ENCODE measurements at places on chromosomes 13 and 19. TPM values are rescaled to one million over a fixed set of nuclear protein-coding genes. Genes with fewer than 3 reads are reported as not detected.

DNA sequence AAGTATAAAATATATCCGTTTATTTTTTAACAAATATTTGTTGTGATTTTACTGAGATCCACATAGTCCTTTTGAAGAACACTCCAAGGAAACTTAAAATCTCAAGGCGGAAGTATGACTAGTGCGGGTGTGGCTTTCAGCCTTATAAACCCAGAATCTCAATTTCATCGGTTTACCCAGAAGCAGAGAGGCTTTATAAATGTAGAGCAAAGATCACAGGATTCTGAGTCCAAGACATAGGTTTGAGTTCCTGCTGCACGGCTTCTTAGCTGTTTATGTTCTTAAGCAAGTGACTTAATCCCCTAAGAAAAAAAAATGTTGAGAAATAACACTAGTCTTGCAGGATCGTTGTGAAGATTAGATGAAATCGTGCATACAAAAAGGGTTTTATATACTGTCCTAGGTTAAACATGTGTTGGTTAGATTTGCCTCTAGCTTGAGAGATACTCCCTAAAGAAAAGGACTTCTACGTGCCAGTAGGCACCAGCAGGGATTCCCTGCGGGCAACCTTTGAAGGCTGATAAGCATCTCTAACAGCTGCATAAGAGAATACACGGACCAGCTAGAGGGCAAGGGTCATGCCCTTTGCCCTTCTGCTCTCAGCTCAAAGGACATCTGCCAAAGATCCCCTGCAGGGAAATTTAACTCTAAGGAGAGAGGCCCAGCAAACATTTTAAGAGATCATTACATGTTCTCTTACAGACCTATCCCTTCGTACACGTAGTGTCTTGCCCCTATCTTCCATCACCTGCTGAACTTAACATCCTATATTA lies 130.4 kb upstream of the MIR17HG start:
- H3K36me3 ChIP-seq = no peaks in the 10 kb centered on the region
- no peak overlapping the region for H3K4me3 ChIP-seq
- no peak for DNase-seq
- no peaks in the 10 kb centered on the region for H3K27me3 ChIP-seq

Gene CCDC169
- polyA plus RNA-seq = 0.10 TPM

Gene CATSPERD
- polyA plus RNA-seq = not detected

GRCh38 chr19:33777351-33777750 lies 19.3 kb upstream of the KCTD15 start:
- no peaks in the 10 kb centered on the region for H3K36me3 ChIP-seq
- H3K27ac ChIP-seq = no peak overlapping the region
- peaks cover 30% of the 10 kb centered on the region for H3K4me1 ChIP-seq

Gene NMRK2
- 1.5 TPM for polyA plus RNA-seq

Gene RGL3
- 11.2 TPM for polyA plus RNA-seq

Gene FXYD3
- polyA plus RNA-seq = 1.5 TPM

Gene ICAM1
- polyA plus RNA-seq = 12.8 TPM

- H3K4me1 ChIP-seq = no peaks in the 10 kb centered on the region
- no peaks in the 10 kb centered on the region for H3K36me3 ChIP-seq
- no peaks in the 10 kb centered on the region for H3K27me3 ChIP-seq
- H3K27ac ChIP-seq = no peak overlapping the region
- DNase-seq = no peak
Measured at GRCh38 chr13:48712141-48712540, 58.4 kb downstream of the CYSLTR2 start.

Gene TSHZ3
- polyA plus RNA-seq = 1.3 TPM

- H3K27me3 ChIP-seq = no peaks in the 10 kb centered on the region
- no peak overlapping the region for H3K4me3 ChIP-seq
- H3K36me3 ChIP-seq = no peaks in the 10 kb centered on the region
- no peak for DNase-seq
Measured at GRCh38 chr19:954272-954671, 28.4 kb downstream of the ARID3A start.

- no peak overlapping the region for H3K27ac ChIP-seq
- no peak overlapping the region for H3K4me3 ChIP-seq
- no peaks in the 10 kb centered on the region for H3K36me3 ChIP-seq
- H3K27me3 ChIP-seq = no peaks in the 10 kb centered on the region
Measured at GRCh38 chr13:39111145-39111544, 72.9 kb downstream of the NHLRC3 start.

- no peaks in the 10 kb centered on the region for H3K4me1 ChIP-seq
- no peak overlapping the region for H3K4me3 ChIP-seq
Measured at GRCh38 chr19:44553478-44554171, 24.1 kb upstream of the CEACAM20 start.

DNA sequence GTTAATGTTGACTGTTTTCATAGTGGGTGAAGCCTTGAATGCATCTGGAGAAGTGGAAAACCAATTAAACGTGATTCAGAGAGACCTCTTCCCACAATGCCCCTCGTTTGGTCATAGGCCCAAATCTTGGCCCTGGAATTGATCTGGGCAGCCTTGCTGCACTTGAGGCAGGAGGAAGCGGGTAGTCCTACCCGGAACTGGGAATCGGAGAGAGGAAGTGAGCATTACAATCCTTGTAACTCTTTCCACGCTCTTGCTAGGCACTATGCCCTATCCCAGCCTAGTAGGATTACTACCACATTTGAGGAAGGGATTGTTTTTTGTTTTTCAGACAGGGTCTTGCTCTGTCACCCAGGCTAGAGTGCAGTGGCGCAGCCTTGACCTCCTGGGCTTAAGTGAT lies 3.6 kb downstream of the KCNK6 start:
- H3K27me3 ChIP-seq = no peaks in the 10 kb centered on the region
- peaks cover 49% of the 10 kb centered on the region for H3K36me3 ChIP-seq
- no peak overlapping the region for H3K4me3 ChIP-seq
- DNase-seq = no peak
- peaks cover 18% of the 10 kb centered on the region for H3K4me1 ChIP-seq
- H3K27ac ChIP-seq = no peak overlapping the region

GRCh38 chr13:33677215-33677614 lies 140.7 kb upstream of the RFC3 start:
- no peaks in the 10 kb centered on the region for H3K27me3 ChIP-seq
- H3K36me3 ChIP-seq = no peaks in the 10 kb centered on the region
- no peak overlapping the region for H3K4me3 ChIP-seq
- DNase-seq = no peak
- H3K27ac ChIP-seq = peak overlapping the region; percentile 60

- no peak overlapping the region for H3K27ac ChIP-seq
- H3K36me3 ChIP-seq = no peaks in the 10 kb centered on the region
- no peaks in the 10 kb centered on the region for H3K4me1 ChIP-seq
- no peaks in the 10 kb centered on the region for H3K27me3 ChIP-seq
Measured at GRCh38 chr13:103931331-103931845, 865.2 kb upstream of the SLC10A2 start.

Gene ZNF556
- polyA plus RNA-seq = under 0.01 TPM

Gene CGB2
- polyA plus RNA-seq = not detected

Gene DAZAP1
- polyA plus RNA-seq = 80.0 TPM

DNA sequence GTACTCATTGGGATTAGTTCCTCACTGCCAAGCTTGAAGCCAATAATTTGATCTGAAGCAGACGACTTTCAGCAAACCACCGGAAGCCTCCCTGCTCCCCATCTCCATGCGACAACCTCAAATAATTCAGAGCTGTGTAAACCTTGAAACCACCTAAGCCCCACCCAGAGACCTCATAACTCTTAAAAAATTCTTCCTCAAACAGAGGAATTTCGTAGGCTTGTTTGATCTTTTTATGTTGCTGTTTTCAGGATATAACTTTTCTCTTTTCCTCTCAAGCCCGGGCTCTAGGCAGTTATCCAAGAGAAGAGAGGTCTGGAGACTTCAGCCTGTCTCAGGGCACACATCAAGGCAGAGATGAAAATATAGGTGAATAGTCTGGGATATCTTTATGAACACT lies 311.6 kb downstream of the KCNRG start:
- no peak for DNase-seq
- H3K27me3 ChIP-seq = no peaks in the 10 kb centered on the region
- H3K27ac ChIP-seq = no peak overlapping the region

- H3K4me1 ChIP-seq = no peaks in the 10 kb centered on the region
- no peak for DNase-seq
- H3K27ac ChIP-seq = no peak overlapping the region
- H3K36me3 ChIP-seq = no peaks in the 10 kb centered on the region
Measured at GRCh38 chr13:58666331-58666730, 1034.8 kb downstream of the PCDH17 start.

DNA sequence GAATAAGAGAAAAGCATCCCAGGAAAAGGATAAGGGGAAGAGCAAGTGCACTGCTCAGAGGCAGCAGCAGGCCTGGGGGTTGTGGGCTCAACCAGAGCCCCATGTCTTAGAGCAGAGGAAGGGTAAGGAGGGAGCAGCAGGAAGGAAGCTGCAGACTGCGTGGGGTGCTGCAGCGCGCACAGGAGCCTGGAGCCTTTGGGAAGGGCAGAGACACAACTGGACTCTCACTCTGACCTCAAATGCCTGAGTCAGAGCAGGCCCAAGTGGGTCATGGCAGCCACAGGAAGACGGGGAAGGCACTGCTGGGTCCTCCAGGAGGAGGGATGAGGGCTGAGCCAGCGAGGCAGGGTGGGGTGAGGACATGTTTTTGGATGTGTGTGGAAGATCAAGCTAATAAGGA lies 31.6 kb downstream of the SIGLEC7 start:
- H3K4me3 ChIP-seq = no peak overlapping the region
- no peaks in the 10 kb centered on the region for H3K36me3 ChIP-seq
- no peak overlapping the region for H3K27ac ChIP-seq

DNA sequence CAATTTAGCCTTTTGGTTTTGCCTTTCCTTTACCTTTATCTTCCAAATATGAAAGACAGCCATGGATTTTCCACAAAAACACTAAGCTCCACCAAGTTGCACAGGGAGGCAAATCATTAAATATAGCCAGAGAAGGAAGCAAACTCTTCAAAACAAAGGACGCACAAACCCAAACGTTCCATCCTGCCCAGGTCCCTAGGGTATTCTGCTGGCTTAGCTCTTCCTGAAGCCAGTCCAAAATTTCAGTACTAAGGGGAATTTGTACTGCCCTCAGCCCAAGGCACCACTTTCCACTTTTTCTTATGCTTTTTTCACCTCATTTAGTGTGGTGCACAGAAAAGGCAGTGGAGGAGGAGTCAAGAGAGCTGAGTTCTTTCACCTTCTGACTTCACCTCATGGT lies 169.9 kb downstream of the FLT1 start:
- peaks cover 18% of the 10 kb centered on the region for H3K4me1 ChIP-seq
- H3K27ac ChIP-seq = peak overlapping the region; percentile 59
- no peaks in the 10 kb centered on the region for H3K36me3 ChIP-seq
- H3K4me3 ChIP-seq = no peak overlapping the region

- H3K4me1 ChIP-seq = peaks cover 80% of the 10 kb centered on the region
- peak; percentile 91 for DNase-seq
- H3K36me3 ChIP-seq = peaks cover 20% of the 10 kb centered on the region
- H3K27me3 ChIP-seq = no peaks in the 10 kb centered on the region
- peak overlapping the region; percentile 92 for H3K27ac ChIP-seq
Measured at GRCh38 chr19:48635966-48636858, 967 bp downstream of the DBP start.

Gene C19orf81
- not detected for polyA plus RNA-seq

Gene KLHL1
- 0.02 TPM for polyA plus RNA-seq

DNA sequence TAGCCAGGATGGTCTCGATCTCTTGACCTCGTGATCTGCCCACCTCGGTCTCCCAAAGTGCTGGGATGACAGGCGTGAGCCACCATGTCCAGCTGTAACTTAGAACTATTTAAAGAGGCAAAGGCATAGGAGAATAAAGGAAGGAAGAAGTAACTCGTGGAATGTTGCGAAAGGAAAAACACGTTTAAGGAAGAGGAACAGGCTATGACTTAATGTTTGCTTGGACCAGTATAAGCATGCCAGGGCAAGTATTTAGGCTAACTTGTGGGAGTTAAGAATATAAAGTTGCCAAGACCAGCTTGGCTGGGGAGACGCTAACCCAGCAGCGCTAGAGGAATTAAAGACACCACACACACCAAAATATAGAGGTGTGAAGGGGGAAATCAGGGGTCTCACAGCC lies 33.5 kb downstream of the ZNF844 start:
- no peaks in the 10 kb centered on the region for H3K27me3 ChIP-seq
- H3K4me3 ChIP-seq = no peak overlapping the region
- no peaks in the 10 kb centered on the region for H3K36me3 ChIP-seq
- DNase-seq = no peak
- no peak overlapping the region for H3K27ac ChIP-seq

Gene HSD11B1L
- 3.3 TPM for polyA plus RNA-seq

DNA sequence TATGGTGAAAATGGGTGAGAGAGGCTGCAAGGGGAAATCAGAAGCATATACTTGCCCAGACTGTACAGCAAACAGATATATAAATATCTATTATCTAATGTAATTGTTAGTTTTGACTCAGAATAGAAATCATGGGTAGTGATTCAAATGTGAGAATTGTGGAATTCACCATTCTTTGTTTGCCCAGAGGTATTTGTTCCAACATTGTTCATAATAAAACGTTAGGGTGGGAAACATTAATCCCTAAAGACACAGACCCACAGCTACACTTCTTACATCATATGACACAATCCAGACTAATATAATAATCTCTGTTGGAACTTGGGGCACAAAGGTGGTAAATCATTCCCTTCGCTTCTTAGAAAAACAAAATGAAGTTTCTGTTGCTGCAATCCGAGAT lies 646.5 kb upstream of the SLITRK6 start:
- no peaks in the 10 kb centered on the region for H3K4me1 ChIP-seq
- no peak overlapping the region for H3K4me3 ChIP-seq
- DNase-seq = no peak
- H3K27me3 ChIP-seq = no peaks in the 10 kb centered on the region
- H3K27ac ChIP-seq = no peak overlapping the region
- no peaks in the 10 kb centered on the region for H3K36me3 ChIP-seq

- no peaks in the 10 kb centered on the region for H3K36me3 ChIP-seq
- no peak overlapping the region for H3K4me3 ChIP-seq
- H3K27me3 ChIP-seq = no peaks in the 10 kb centered on the region
- no peaks in the 10 kb centered on the region for H3K4me1 ChIP-seq
Measured at GRCh38 chr13:109941951-109942350, 155.6 kb upstream of the IRS2 start.

DNA sequence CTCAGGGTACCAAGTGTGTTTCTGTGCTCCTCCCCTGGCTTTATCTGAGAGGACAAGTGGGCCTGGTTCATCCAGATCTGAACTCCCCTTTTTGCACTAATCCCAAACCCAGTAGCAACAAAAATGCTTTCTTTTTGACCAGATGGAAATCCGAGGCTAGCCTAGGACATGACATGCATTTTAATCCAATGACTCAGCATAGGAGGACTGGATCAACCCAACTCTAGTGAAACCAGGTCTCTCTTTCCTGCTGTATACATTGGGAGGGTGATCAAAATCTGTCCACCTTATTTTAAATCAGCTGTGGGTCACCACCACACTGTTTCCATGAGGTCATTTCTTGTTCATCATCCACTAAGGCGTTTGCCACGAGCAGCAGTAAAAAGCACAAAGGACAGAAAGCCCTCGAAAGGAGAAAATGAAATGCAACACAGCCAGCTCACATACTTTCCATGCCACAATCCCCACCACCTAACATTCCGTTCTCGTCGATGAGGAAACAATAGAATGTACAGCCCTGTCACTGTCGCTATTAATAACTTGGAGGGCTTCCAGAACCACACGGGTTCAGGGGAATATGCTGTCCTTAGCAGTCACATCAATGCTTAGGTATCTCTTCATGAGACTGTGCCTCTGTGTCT lies 543.0 kb downstream of the IRS2 start:
- no peaks in the 10 kb centered on the region for H3K36me3 ChIP-seq
- H3K27me3 ChIP-seq = no peaks in the 10 kb centered on the region
- H3K4me3 ChIP-seq = no peak overlapping the region
- DNase-seq = no peak

Gene LCP1
- polyA plus RNA-seq = 226 TPM

- no peaks in the 10 kb centered on the region for H3K36me3 ChIP-seq
- no peak overlapping the region for H3K4me3 ChIP-seq
- no peaks in the 10 kb centered on the region for H3K27me3 ChIP-seq
- H3K4me1 ChIP-seq = peaks cover 14% of the 10 kb centered on the region
- no peak overlapping the region for H3K27ac ChIP-seq
Measured at GRCh38 chr13:30429721-30430694, 7.7 kb downstream of the UBE2L5 start.

- no peak overlapping the region for H3K27ac ChIP-seq
- H3K27me3 ChIP-seq = no peaks in the 10 kb centered on the region
- no peak for DNase-seq
- H3K4me3 ChIP-seq = no peak overlapping the region
Measured at GRCh38 chr13:32059511-32059984, 28.0 kb downstream of the FRY start.

Measured in spleen (tissue), 13 donors.